ENCODE measurements at places on chromosomes 13 and 19.

GRCh38 chr19:13042443-13043130 lies 47.3 kb downstream of the NFIX start:
- no peak for DNase-seq

- no peak for DNase-seq
These were observed 37.5 kb downstream of the ARRDC2 start for GRCh38 chr19:18045307-18046050.

GRCh38 chr19:48511321-48511731 lies 309 bp downstream of the LMTK3 start:
- DNase-seq: no peak

- DNase-seq: no peak
These were observed 71.4 kb downstream of the MIPEP start for GRCh38 chr13:23817830-23818229.

GRCh38 chr13:80196756-80197155 lies 144.2 kb downstream of the SPRY2 start:
- DNase-seq: no peak

DNA sequence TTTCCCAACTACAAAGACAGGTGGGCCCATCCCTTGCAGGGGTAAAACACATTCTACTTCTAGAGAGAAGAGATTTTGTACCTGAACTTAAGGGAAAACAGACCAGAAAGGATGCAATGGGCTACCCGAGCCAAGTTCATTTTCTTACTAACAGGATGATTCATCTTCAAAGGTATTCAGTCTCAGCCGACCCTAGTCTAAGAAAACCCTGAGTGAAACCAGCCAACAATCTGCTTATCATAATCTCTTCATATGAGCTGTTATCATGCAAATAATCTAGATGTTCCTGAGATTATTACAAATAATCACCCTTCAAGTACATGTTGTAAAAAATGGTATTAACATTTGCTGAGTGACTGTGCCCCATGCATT lies 15.6 kb downstream of the PABPC3 start:
- no peak for DNase-seq

- no peak for DNase-seq
These were observed 79.4 kb upstream of the ZNF507 start for GRCh38 chr19:32265995-32266394.

DNA sequence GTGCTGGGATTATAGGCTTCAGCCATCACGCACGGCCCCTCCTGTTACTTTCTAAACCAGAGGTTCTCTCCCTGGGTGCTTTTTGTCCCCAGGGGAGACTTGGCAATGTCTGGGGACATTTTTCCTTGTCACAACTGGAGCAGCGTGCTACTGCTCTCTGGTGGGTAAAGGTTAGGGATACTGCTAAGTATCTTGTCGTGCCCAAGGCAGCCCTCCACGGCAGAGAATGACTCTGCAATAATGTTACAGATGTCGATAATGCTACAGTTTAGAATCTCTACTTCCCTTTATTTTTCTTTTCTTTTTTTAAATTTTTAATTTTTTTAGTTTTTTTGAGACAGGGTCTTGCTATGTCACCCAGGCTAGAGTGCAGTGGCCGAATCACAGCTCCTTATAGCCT lies 38.0 kb downstream of the ADGRE1 start:
- no peak for DNase-seq

DNA sequence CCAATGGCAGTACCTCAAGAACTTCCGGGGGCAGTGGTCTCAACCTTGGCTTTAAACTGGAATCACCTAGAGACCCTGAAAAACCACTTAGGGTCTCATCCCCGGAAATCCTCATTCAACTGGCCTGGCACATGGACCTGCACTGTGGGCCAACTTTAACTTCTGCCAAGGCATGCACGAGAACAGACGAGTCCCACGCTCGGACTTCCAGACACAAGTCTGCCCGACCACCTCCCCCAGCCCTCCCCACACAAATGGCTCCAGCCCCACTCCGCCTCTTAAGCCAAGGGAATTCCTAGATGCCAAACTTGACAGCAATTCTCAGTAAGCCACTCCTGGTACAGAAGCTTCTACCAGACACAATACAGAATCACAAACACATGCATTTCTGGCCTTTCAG lies 114.0 kb downstream of the STK24 start:
- no peak for DNase-seq

- DNase-seq: no peak
These were observed 729 bp upstream of the ARID3A start for GRCh38 chr19:925087-925525.

DNA sequence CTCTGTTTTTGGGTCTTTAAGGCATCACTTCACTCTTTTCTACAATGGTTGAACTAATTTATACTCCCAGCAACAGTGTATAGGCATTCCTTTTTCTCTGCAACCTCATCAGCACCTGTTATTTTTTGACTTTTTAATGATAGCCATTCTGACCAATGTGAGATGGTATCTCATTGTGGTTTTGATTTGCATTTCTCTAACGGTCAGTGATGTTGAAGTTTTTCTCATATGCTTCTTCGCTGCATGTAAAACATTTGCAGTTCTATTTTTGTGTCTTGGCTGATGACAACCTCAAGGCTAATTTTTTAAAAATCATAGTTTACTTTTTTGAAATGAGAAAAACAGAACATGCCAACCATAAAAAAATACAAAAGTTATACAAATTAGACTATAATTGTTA lies 258.2 kb upstream of the EDNRB start:
- no peak for DNase-seq

DNA sequence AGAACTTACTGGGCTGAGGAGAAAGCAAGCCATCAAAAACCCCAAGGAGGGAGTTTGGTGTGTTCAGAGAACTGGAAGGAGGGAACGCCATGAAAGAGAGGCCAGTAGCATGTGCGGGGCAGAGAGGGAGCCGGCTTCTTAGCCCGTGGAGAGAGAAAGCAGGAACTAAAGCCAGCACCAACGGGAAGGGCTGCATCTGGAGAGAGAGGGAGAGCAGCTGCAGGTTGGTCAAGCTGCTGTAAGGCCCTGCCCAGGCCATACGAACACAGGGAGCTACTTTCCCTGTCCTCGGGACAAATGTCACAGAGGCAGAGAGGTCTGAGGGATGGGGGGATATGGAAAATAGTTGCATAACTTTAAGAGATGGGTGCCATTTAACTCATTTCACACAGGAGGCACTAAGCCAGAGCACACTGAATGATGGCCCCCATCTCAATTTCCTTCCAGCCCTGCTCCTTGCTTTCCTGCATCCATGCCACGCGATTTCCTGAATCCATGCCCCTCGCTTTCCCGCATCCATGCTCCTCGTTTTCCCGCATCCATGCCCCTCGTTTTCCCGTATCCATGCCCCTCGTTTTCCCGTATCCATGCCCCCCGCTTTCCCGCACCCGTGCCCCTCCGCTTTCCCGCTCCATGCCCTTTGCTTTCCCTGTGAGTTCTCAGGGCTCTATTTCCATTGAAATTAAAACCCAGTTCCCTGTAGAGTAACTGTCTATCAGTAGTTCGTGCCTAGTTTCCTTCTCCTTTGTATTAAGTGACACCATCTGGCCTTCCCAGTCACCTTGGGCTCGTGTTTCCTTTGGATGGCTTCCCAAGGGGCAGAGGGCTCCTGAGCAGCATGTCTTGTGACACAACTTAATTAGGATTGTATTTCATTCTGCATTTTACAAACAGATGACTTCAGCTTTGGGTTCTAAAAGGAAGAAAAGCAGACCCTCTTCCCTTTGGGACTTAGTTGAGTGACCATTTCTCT lies 31.5 kb upstream of the TPT1 start:
- no peak for DNase-seq

GRCh38 chr13:67520886-67521285 lies 290.8 kb upstream of the PCDH9 start:
- no peak for DNase-seq

DNA sequence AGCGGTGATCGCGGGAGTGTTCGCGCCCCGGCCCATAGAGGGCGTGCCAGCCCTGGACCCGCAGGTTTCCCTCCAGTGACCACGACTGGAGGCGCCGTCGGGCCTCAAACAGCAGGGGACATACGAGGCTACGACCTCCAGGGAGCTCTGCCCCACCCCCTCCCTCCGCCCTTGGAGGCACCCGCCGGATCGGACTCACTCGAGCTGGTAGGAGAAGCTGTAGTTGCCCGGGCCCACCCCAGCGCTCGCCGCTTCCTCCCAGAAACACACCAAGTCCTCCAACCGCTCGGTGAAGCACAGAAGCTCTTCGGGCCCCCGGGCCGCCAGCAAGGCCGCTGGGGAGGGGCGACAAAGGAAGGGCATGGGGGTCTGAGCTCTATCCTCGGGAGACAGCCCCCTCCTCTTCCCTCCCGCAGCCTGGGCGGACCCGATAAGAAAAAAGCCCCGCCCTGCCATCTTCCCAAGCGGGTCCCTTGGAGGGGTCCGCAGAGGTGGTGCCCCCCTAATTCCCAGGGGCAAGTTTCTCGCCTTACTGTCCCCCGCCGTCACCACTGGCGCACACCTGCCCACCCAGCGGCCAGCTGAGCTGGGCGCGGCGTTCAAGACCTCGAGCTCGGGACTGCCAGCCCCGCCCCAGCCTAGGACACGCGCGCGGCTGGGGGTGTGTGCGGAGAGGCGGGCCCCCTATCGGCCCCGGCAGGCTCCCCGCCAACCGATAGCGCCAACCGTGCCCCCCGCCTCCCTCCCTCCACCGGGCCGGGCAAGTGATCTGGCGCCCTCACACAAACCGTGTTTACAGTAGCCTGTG lies 1.0 kb downstream of the EPOR start:
- no peak for DNase-seq

DNA sequence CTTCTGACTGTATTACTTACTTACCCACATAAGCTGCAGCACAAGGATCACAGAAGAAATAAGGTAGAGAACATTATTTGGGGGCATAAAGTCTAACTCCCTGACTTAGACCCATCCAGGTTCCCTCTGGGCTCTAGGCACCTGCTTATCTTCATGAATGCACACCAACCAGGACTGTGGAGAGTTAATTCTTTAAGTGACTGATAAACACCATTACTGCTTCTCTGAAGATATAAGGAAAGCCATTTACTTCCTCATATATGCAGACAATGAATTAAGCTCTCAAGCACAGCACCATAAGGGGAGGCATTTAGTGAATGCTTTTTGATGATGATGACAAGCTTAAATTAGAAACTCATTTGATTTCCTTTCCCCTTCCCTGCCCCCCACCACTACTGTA lies 22.5 kb downstream of the OBI1 start:
- no peak for DNase-seq

DNA sequence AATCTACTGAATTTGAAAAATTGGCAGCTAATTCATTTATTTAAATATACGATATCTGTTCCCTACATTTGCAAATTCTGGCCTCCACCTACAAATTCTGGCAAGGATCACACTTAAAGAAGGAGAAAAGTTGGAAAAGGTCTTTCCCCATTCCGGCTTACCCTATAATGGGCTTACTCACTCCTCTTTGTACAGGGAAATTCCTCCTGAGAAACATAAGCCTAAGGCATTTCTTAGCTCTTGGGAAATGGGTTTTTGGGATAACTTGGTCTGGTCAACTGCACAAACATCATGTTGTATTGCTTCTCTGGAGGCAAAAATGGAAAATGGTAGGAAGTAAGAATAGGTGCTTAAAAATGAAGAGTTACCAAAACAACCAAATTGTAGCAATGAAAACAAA lies 25.5 kb downstream of the KCTD12 start:
- DNase-seq: no peak
